ENCODE measurements at places on chromosomes 6 and 20.

DNA sequence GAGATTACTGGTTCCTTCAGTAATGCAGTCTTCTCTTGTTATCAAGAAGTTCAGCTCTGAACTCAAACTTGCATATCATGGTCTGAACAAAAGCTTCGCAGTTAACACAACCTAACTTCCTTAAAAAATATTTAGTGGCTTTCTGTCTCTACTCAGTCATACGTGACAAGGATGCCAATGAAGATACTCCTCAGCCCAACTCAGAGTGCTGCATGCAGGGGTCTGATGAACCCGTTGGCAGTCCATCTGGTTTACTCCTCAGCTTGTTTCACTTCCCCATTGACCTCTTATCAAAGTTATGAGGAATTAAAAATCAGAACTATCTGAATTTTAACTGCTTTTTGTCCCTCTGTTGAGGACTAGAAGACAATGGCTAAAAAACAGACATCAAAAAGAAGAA, 56.6 kb upstream of the RIN2 start:
- no peak for DNase-seq

GRCh38 chr6:130115036-130115435, 96.7 kb downstream of the L3MBTL3 start:
- no peak for DNase-seq

DNA sequence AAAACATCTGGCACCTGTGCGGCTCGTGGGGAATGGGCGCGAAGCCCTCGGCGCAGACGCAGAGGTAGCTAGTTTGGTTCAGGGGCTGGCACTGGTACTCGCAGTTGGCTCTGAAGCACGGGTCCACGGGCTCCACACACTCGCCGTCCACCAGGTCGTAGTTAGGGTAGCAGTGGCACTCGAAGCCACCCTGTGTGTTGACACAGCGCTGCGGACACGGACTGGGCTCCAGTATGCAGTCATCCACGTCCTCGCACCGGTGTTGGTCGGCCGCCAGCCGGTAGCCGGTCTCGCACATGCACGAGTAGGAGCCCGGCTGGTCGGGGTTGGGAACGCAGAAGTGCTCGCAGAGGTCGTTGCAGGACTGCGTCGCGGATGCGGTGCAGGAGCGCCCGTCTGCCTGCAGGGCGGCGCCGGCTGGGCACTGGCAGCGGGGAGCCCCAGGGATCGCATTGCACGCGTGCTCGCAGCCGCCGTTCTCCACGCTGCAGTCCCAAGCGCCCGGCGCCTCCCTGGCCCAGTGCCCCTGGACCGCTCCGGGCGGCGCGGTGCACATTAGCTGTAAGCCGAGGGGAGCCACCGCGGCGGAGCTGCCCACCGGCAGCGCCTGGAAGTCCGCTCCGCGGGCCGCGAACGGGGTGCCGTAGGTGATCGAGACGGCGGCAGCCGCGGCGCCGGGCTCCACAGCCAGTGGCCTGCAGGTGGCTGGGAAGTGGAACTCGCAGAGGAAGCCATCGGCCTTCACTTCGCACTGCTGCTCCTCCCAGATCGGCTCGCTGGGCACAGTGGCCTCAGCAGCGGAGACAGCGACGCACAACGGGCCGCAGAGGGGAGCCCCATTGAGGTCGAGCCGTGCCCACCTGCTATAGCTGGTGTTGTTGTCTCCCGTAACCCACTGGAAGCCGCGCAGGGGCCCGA, 930 bp downstream of the THBD start:
- DNase-seq: no peak

- DNase-seq: no peak
Observed at GRCh38 chr20:58649288-58650180, 1.5 kb upstream of the STX16 start.

- no peak for DNase-seq
Observed at GRCh38 chr6:132361101-132361500, 40.2 kb downstream of the MOXD1 start.

DNA sequence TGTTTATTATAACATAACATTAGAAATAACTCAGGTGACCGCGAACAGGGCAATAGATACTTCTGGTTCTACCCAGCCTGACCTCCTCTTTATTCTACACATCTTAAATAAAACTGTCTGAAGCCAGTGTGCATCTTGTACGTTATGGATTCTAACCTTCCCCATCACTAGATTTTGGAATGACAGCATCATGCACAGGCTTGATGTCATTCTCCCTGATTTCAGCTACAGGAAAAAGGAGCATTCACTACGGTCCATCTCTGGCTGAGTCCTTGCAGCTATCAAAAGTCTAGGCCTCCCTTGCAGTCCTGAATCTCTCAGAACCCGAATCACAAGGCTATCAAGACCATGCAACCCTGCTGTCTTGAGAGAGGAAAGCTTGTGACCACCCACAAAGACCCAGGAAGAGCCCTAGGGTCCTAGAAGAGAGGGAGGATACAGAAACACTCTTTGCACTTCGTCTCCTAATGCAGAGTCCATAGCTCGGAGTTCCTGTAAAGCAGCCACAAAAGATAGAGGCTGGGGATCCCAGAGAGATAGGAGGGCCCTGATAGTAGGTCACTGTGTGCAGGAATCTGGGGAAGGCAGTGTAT, 845 bp downstream of the HLA-DPA1 start:
- DNase-seq: no peak

GRCh38 chr6:7088076-7088742, 19.6 kb upstream of the RREB1 start:
- no peak for DNase-seq

- DNase-seq: no peak
Observed at GRCh38 chr6:109693111-109693510, 2.0 kb downstream of the FIG4 start.

DNA sequence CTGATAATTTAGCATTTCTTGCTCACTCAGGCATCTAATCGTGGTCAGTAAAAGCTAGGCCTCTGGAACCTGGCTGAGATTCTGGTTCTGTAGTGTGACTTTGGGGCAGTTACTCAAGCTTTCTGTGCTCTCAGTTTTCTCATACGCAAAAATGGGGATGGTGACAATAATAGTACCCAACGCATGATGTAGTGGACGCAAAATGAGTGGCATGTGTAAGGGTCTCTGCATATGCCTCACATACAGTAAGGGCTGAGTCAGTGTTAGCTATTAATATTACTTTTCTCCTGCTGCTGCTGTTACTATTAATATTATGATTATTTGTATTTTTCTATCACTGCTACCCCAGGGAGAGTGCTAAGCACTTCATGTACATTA, 686 bp downstream of the GINS1 start:
- no peak for DNase-seq

GRCh38 chr6:56851541-56852259, 103.2 kb upstream of the BEND6 start:
- no peak for DNase-seq

DNA sequence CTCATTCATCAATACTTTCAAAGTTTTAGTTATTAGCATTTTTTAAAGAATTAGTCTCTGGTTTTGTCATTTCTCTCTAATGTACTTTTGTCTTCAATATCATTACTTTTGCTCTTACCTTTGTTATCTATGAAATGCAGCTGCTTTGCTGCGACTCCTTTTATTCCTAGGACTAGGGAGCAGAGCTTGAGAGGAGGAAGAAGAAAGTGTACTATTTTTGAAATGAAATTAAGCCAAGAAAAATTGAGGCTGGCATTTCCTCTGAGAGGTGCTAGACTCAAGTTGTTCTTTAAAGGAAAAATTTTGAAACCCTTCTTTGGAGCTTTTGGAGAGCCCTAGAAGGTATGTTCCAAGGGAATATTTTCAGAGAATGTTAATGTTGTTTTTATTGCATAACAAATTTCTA, 48.3 kb upstream of the MRAP2 start:
- DNase-seq: no peak

DNA sequence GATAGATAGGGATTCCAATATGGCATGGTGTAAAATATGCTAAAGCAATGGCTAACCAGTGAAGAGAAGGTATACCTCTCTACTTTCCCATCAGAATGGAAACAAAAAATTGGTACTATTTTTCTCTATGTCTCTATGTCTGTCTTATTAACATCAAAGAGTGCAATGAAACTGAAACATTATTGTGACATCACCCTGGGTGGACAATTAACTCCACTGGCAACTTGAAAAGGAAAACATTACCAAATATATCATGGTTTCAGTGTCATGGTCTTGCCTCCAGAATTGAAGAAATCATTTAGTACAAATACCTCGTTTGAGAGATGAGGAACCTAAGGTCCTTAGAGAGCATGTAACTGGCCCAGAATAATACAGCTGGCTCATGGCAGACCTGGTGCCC, 1132.5 kb upstream of the MAP3K7 start:
- no peak for DNase-seq

- no peak for DNase-seq
Observed at GRCh38 chr6:35722121-35722761, 14.6 kb upstream of the ARMC12 start.

- no peak for DNase-seq
Observed at GRCh38 chr6:32332433-32332832, 39.3 kb downstream of the TSBP1 start.

DNA sequence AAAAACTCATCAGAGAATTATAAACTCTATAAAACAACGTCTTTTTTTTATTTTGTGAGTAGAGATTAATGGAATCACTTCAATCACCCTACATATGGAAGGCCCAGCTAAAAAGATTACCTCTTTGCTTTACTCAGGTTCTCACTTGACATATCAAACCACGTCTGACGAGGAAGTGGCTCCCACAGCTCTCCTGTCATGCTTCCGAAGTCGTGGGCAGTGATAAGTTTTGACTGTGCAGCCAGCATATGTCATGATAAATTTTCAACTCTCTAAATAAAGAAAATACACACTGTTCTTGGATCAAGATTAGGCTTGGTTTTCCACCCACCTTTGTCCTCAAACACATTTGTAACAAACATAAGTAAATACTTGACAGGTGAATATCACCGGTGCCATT, 279.5 kb upstream of the RNF217 start:
- no peak for DNase-seq

- no peak for DNase-seq
Observed at GRCh38 chr20:34403063-34403827, 40.2 kb downstream of the ITCH start.

DNA sequence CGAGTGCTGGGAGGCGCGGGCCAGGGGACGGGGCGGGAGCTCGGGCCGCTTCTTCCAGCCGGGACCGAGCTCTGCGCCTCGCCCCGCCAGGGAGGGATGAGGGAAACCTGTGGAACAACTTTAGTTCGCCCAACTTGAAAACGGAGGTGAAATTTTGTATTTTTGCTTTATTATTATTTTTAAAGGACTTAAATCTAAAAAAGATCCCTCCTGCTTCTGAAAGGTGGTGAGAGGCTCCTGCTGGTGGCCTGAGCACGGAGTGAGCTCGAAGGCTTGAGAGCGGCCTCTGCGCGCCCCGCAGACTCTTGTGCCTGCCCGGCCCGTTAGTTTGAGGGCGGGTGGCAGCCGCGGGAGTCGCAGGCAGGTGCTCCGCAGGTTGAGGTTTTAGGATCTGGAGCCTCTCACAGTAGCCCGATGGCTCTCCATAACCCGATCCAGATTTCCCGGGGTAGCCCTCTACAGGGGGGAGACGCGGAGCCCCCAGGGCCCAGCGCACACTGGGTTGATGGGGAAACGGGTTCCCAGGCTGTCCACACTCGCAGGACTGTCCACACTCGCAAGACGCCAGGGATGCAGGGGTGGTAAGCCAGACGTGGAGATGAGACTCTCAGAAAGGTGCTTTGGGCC, 46.2 kb upstream of the SUPT3H start:
- DNase-seq: no peak

GRCh38 chr6:17484201-17484849, 90.9 kb downstream of the CAP2 start:
- no peak for DNase-seq

DNA sequence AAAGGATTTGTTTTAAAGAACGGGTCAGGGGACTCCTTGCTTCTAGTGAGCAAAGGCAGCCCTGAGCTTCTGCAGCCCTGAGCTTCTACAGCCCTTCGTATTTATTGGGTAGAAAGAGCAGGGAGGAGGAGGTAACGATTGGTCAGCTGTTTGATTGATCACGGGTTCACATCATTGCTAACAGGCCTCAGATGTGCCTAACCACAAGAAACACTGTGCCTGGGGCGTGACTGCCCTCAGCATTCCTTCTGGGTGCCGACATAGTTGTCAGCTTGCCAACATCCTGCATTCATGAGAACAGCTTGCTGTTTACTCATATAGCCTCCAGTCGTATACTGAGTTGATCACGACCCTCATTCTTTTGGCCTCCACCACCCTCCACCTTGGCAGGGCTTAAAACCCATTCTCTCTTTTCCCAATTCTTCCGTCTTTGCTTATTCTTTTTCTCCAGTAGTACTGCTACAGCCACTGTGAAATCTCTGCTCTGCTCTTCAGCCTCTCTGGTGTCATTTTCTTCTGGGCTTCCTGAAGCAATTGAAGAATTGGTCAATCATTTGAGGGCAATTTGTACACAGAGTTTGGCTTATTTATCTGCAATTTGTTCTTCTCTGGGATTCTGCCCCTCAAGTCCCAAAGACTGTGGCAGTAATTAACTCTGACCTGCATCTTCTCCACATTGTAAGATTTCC, 25.4 kb upstream of the NOP56 start:
- DNase-seq: no peak
